NCI-H2029 (cell line): ENCODE measurements at places on chromosomes 16 and 17.

DNA sequence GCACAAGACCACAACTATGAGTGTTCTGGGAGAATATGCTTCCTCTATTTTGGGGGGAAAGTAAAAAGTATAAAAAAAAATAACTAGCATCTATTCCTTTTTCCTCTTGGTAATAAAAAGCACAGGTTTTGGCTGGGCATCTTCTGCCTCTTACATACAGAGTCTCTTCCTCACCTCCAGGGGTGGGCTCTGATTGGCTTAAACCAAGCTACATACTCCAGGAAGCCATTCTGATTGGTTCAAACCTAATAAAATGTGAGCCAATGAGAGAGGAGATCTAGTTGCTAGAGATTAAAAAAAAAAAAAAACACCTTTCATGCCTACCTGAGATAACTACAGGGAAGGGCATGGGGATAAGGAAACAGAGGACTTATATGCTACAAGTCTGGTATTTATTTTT lies 365.9 kb upstream of the ERCC4 start:
- DNase-seq: no peak

DNA sequence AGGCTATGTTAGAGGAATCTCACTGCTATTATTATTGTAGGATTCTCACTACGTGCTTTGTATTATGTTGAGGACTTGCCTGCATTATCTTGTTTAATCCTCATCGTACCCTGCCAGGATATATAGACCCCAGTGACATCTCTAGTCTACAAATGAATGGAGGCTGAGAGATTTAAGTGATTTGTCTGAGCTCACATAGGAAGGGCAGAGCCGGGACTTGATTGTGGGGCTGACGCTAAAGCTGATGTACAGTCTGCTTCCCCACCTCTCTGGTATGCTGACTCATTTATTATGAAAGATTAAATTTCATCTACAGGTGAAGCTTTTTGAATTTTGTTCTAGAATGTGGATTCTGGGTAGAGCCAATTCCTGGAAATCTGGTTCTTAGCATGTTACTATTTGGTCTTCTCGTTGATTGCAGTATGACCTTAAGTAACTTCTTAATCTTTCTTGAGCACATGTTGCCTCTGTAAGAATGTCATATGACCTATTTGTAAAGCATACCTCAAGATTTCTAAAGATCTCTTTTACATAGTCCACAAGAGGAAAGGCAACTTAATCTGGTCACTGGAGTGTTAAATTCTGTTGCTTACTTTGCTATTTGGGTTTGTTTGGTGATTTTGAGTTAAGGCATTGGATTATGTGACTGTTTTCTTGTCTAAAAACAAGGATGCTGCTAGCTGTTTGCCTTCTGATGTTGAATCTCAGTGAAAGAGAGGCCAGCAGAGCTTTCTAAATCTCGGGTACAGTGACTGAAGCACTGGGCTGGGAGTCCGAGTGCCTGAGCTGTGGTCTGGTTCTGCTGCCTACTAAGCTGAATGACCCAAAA lies 12.4 kb downstream of the METTL9 start:
- DNase-seq: no peak

DNA sequence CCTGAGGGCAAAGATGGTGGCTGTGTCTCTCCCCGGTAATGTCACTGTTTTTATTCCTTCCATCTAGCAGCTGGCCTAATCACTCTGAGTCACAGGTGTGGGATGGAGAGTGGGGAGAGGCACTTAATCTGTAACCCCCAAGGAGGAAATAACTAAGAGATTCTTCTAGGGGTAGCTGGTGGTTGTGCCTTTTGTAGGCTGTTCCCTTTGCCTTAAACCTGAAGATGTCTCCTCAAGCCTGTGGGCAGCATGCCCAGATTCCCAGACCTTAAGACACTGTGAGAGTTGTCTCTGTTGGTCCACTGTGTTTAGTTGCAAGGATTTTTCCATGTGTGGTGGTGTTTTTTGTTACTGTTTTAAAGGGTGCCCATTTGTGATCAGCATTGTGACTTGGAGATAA lies 5.5 kb upstream of the RAPGEFL1 start:
- no peak for DNase-seq

DNA sequence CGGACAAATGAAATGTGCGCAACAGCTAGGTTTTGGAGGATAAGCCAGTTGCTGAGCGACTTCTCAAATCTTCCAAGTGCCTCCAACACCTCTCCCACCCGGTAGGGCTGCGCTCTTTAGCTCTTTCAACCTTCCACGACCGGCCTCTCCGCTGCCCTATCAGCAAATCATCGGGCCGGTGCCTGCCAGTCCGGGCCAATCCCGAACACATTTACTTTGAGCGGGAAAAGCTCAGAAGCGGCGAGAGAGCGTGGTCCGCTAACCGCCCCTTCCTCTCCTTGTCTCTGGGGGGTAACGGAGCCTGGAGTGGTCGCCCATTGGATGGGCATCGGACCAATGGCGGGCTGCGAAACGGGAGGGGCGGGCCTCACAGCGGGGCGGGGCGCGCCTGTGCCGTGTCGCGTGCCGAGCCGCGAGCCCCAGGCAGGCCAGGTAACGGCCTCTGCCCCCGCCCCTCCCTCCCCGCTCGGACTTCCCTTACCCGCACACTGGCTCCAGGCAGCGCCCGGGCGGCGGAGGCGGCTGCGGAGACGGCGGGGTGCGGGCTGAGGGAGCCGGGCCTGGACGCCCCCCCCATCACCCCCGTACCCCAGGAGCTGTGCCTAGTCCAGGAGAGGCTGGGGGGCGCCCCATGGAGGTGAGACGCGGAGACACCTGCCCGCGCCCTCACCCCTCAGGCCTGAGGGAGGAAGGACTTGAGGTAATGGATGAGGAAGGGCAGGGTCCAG lies at the start of gene MEIOC:
Gene MEIOC, plus strand, starts transcription at position 486 of the 728 bp plus-strand sequence. Its CDS starts 146 bp downstream, at position 632.
- DNase-seq: peak; percentile 34

DNA sequence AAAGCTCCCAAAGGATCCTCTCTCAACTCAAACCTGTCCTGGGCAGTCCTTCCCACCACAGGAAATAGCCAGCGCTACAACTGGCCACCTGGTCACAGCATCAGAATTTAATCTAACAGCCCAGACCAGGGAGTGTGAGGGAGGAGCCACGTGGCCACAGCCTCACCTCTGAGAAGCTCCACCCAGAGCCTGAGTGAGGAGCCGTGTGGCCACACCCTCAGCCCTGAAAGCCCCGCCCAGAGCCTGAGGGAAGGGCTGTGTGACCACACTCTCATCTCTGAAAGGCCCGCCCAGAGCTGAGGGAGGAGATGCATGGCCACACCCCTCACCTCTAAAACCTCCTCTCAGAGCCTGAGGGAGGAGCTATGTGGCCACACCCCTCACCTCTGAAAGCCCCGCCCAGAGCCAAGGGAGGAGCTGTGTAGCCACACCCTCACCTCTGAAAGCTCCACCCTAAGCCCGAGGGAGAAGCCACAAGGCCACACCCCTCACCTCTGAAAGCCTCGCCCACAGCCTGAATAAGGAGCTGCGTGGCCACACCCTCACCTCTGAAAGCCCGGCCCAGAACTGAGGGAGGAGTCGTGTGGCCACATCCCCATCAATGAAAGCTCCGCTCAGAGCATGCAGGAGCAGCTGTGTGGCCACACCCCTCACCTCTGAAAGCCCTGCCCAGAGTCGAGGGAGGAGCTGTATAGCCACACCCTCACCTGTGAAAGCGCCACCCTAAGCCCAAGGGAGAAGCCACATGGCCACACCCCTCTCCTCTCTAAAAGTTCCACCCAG lies 28.6 kb downstream of the SLC38A8 start:
- DNase-seq: peak; percentile 95

- DNase-seq: no peak
Measured at GRCh38 chr16:67438824-67439393, 8.0 kb downstream of the HSD11B2 start.
